ENCODE measurements at places on chromosomes 1 and 21. TPM values are rescaled to one million over a fixed set of nuclear protein-coding genes. Genes with fewer than 3 reads are reported as not detected.

SLC16A4 gene
- polyA plus RNA-seq = 1.9 TPM

KCNH1 gene
- not detected for polyA plus RNA-seq

RNU1-1 gene
- not detected for polyA plus RNA-seq

CLSTN1 gene
- 17.4 TPM for polyA plus RNA-seq

LIN28A gene
- not detected for polyA plus RNA-seq

CLCA2 gene
- polyA plus RNA-seq = not detected

TAL1 gene
- polyA plus RNA-seq = not detected

VPS13D gene
- 14.6 TPM for polyA plus RNA-seq

FCER1A gene
- 1.6 TPM for polyA plus RNA-seq

OPRD1 gene
- polyA plus RNA-seq = 0.05 TPM

MYOG gene
- polyA plus RNA-seq = not detected

TNFSF18 gene
- not detected for polyA plus RNA-seq

DENND2D gene
- 124 TPM for polyA plus RNA-seq

CADM3 gene
- not detected for polyA plus RNA-seq

PROK1 gene
- 0.71 TPM for polyA plus RNA-seq

ADAMTS5 gene
- polyA plus RNA-seq = not detected

C1QC gene
- polyA plus RNA-seq = not detected

TRIM67 gene
- polyA plus RNA-seq = not detected

ABCA4 gene
- not detected for polyA plus RNA-seq

AADACL4 gene
- polyA plus RNA-seq = not detected

LENEP gene
- polyA plus RNA-seq = not detected

RNU5D-1 gene
- not detected for polyA plus RNA-seq

OSCP1 gene
- polyA plus RNA-seq = not detected

PTGER3 gene
- polyA plus RNA-seq = not detected

RNU1-3 gene
- polyA plus RNA-seq = 36.8 TPM

TNFAIP8L2 gene
- 8.3 TPM for polyA plus RNA-seq

ATP1A2 gene
- polyA plus RNA-seq = not detected

PLA2G2C gene
- polyA plus RNA-seq = not detected

YTHDF2 gene
- polyA plus RNA-seq = 114 TPM

GPR153 gene
- polyA plus RNA-seq = not detected

LCE6A gene
- not detected for polyA plus RNA-seq

PTPRC gene
- 903 TPM for polyA plus RNA-seq

KAZN gene
- not detected for polyA plus RNA-seq

PRAMEF10 gene
- not detected for polyA plus RNA-seq

ZNF436 gene
- 2.0 TPM for polyA plus RNA-seq

GNAT2 gene
- not detected for polyA plus RNA-seq

LCE2B gene
- not detected for polyA plus RNA-seq

OLFML2B gene
- not detected for polyA plus RNA-seq

EEIG2 gene
- 1.1 TPM for polyA plus RNA-seq

CLCN6 gene
- 9.3 TPM for polyA plus RNA-seq

RAB42 gene
- polyA plus RNA-seq = 0.53 TPM

OVAAL gene
- not detected for polyA plus RNA-seq

C4BPB gene
- polyA plus RNA-seq = not detected

DCDC2B gene
- not detected for polyA plus RNA-seq

S100A7 gene
- polyA plus RNA-seq = not detected

GREM2 gene
- polyA plus RNA-seq = not detected

SLC45A3 gene
- polyA plus RNA-seq = 2.5 TPM

ITPKB gene
- polyA plus RNA-seq = 39.4 TPM

ANKRD45 gene
- polyA plus RNA-seq = not detected

RGS8 gene
- polyA plus RNA-seq = not detected
